Gastrocnemius medialis (tissue), 4 donors: ENCODE measurements at places on chromosomes 3 and 15. TPM values are rescaled to one million over a fixed set of nuclear protein-coding genes. Genes with fewer than 3 reads are reported as not detected.

Gene FRMD5
- total RNA-seq: not detected

Gene C3orf70
- 0.67 TPM for total RNA-seq

Gene TRIM71
- total RNA-seq: not detected

Gene AADACL2
- total RNA-seq: not detected

Gene ROPN1
- total RNA-seq: not detected

Gene APH1B
- 2.6 TPM for total RNA-seq
